ENCODE measurements at places on chromosomes 16 and 17. TPM values are rescaled to one million over a fixed set of nuclear protein-coding genes. Genes with fewer than 3 reads are reported as not detected.

DNA sequence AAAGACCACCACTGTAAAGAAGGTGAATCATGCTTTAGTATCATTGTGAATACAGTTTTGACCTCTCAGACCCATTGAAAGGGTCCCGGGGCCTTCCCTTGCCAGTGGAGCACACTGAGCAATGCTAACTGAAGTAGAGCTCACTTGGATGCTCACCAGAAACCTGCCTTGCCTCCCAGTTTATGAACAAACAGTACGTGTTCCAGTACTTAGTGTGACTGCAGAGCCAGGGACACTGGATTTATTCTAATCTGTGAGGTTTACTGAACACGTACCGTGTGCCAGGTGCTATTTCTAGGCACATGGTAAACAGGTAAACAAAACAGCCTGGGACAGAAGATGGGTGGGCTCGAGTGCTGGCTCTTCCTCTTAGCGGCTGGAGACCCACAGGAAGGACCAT, 79.6 kb downstream of the FOXL1 start:
- no peak for DNase-seq

GRCh38 chr17:45096141-45096540, 35.0 kb downstream of the NMT1 start:
- DNase-seq = no peak

DNA sequence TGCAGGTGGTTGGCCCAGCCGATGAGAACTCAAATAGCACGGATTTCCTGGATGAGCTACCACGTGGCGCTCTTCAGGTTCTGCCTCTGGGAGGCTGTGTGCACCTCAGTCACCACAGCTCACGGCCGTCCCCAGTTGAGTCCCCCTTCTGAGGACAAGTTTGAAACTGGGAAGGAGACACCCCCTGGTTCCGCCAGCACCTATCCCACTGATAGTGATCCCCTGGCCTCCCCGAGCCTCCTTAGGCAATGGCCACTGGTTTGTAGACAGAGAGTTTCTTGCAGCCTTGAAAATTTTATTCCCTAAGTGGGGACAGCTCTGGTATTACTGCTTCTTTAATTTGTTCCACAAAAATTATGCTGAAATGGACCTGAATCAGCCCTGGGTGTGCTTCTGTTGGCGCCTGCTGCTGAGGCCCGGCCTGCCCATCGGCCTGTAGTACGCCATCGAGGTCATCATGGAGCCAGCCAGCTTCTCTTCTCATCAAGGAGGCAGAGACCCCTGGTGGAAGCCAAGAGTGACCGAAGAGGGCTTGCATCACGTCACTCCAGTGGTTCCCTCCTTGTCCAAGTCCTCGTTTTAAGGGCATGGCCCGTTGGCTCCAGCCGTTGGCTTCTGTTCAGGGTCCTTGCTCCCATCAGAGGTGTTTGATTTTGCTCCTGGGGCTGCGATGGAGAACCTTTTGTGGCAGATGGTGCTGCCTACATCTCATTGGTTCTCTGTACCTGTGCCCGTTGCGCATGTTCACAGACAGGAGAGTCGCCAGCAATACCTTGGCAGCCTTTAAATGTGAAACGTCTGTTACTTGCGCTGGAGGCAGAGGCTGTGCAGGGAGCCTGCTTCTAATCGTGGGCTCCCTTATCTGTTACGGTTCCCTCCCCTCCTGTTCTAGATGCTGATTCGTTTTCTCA, 9.3 kb downstream of the SMCR8 start:
- DNase-seq = no peak

LDHD gene
- 1.1 TPM for total RNA-seq

TPSD1 gene
- total RNA-seq = not detected

SYT17 gene
- total RNA-seq = 45.2 TPM
